ACHN (cell line): ENCODE measurements at places on chromosomes 1 and 21.

- no peak for DNase-seq
Measured at GRCh38 chr21:29342363-29342957, 43.7 kb downstream of the BACH1 start.

GRCh38 chr1:8438489-8438888 is 120.6 kb downstream of the SLC45A1 start:
- DNase-seq = no peak

DNA sequence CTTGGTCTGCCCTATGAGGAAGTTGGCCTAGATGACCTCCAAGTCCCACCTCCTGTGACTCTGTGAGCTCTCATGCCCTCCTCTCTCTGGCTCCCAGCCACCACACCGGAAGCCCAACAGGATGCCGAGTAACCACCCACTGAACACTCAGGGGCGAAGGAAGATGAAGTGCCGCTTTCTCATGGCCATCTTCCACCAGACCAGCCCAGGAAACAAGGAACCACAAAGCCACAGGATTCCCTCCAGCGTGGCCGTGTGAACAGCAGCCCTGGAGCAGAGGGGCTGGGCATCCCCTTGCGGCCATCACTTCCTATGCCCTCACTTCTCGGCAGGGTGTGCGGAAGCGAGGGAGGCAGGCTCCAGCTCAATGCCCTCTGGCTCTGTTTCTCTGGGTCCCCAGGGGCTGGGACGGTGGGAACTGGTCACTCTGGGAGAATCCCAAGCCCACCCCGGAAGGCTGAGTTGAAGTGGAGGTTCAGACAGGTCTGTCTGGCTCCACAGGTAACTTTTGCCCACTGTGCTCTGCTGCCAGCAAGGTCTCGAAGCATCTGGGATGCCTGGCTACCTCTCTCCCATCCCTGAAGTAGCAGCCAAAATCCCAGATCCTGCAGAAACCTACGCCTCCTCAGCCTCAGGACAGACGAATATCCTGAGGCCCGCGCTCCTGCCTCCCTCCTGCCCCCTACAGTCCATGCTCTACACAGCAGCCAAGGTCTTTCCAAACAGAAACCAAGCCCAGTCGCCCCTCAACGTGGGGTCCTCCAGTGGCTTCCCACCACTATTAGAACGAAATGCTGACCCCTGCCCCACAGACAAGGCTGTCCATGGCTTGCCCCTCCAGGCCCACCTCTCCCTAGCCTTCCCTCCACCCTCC is 44.2 kb upstream of the ECE1 start:
- peak; percentile 86 for DNase-seq

DNA sequence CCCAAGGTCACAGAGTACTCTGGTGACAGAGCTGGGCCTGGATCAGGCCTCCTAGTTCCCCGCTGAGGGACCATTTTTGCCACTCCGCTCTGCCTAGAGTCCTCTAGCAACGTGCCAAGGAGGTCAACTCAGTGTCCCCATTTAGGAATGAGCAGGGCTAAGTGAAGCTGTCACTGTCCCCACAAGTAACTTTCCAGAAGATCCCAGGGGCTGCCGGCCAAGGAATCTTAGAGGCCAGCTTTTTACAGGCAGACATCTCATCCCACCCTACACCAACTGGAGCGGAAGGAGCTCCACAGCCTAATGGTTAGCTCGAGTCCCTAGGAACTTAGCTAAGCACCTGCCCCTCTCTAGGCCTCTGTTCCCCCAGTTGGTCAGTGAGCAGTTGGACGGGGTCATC is 59.7 kb downstream of the VWA5B1 start:
- DNase-seq = no peak

DNA sequence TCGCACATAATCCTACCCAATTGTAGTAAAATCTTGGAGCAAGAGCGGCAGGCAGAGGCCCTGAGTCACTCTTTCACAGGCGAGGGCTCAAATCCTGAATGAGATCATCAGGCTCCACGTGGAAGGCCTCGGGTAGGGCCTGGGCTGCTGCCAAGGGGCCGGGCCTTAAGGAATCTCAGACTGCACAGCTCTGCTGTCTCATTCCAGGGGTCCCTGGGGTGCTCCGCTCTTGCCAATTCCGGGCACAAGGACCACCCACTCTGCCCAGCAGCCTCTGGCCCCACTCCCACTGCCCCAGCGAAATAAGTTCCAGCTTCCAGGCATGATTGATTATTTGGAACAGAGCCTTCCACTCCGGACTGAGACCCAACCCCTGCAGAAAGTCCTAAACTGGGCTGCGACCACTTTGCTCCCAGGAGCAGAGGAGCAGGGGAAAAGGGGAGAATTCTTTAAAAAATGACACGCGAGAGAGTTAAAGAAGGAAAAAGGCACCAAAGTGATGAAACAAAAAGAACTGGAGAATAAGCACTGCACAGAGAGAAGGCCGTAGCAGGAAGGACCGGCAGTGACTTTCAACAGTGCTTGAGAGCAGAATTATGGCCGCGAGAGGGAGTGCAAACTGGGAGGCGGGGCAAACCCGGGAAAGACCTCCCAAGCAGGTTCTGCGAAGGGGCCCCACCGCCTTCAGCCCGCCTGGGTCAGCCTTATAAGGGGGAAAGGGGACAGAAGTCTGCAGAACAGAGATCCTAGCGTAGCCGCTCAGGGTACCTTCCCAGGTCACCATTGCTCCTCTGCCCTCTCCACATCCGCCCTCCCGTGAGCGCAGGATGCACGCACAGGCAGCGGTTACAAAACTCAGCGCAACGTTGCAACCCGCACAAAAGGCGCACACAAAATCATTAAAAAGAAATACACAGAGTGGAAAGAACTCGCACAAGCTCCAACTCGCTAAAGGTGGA is 2.0 kb downstream of the ADAMTS1 start:
- DNase-seq = peak; percentile 92
